T-cell (primary cell): ENCODE measurements at places on chromosomes 11 and 22. TPM values are rescaled to one million over a fixed set of nuclear protein-coding genes. Genes with fewer than 3 reads are reported as not detected.

HEPHL1 gene
- not detected for total RNA-seq

KLHL35 gene
- 1.7 TPM for total RNA-seq

MS4A8 gene
- not detected for total RNA-seq

CRACR2B gene
- 1.4 TPM for total RNA-seq

MRGPRX3 gene
- not detected for total RNA-seq

CAPN5 gene
- total RNA-seq, result 4.6 TPM

MMP8 gene
- not detected for total RNA-seq

BIRC3 gene
- 82.6 TPM for total RNA-seq

OR10A2 gene
- total RNA-seq, result not detected

CNIH2 gene
- total RNA-seq, result 2.7 TPM

GSTP1 gene
- total RNA-seq, result 169 TPM

CBX6 gene
- total RNA-seq, result 89.7 TPM

POLR3H gene
- 25.8 TPM for total RNA-seq

SCGB2A2 gene
- not detected for total RNA-seq

MS4A6E gene
- total RNA-seq, result not detected

OVCH2 gene
- not detected for total RNA-seq

LARGE1 gene
- 3.0 TPM for total RNA-seq

POLDIP3 gene
- 81.0 TPM for total RNA-seq

TMPRSS5 gene
- total RNA-seq, result 1.7 TPM

CABP4 gene
- total RNA-seq, result 5.6 TPM

C11orf87 gene
- total RNA-seq, result not detected

CDC42EP1 gene
- total RNA-seq, result 0.47 TPM

CCDC87 gene
- total RNA-seq, result 0.65 TPM

OR51B5 gene
- not detected for total RNA-seq

CRYBB2 gene
- not detected for total RNA-seq

TMEM126B gene
- 37.9 TPM for total RNA-seq

IGSF9B gene
- total RNA-seq, result 23.5 TPM

KRTAP5-8 gene
- not detected for total RNA-seq

PLA2G6 gene
- total RNA-seq, result 93.6 TPM
